Vein endothelial cell (primary cell): ENCODE measurements at places on chromosomes 4 and X. TPM values are rescaled to one million over a fixed set of nuclear protein-coding genes. Genes with fewer than 3 reads are reported as not detected.

The NEXMIF gene
- total RNA-seq = 0.10 TPM in 1 of 2 replicates, not detected in the other

The NUDT10 gene
- total RNA-seq = 0.38 TPM in 1 of 2 replicates, not detected in the other

The CABS1 gene
- total RNA-seq = not detected in 2 replicates

The CXCL10 gene
- 0.10 and 0.33 TPM in 2 replicates for total RNA-seq

The COL4A5 gene
- total RNA-seq = 32.7 and 38.9 TPM in 2 replicates

The SPACA5 gene
- total RNA-seq = not detected in 2 replicates

The MAN2B2 gene
- total RNA-seq = 17.7 and 19.9 TPM in 2 replicates

The KCTD8 gene
- 2.8 and 2.9 TPM in 2 replicates for total RNA-seq

The NWD2 gene
- total RNA-seq = not detected in 2 replicates

The GRID2 gene
- not detected in 2 replicates for total RNA-seq

The CFAP47 gene
- total RNA-seq = under 0.01 TPM in 1 of 2 replicates, not detected in the other

The RASSF6 gene
- total RNA-seq = not detected in 2 replicates

The ZNF827 gene
- total RNA-seq = 9.3 and 10.8 TPM in 2 replicates

The IL1RAPL2 gene
- not detected in 2 replicates for total RNA-seq

The NEIL3 gene
- 3.6 and 5.4 TPM in 2 replicates for total RNA-seq

The SH3BGRL gene
- 66.6 and 72.7 TPM in 2 replicates for total RNA-seq

The SPANXA1 gene
- not detected in 2 replicates for total RNA-seq

The CXCL3 gene
- total RNA-seq = 0.33 and 0.57 TPM in 2 replicates

The UBE2K gene
- total RNA-seq = 19.3 and 25.8 TPM in 2 replicates
